Stimulated activated CD4-positive, alpha-beta T cell treated with anti-CD3 and anti-CD28 coated beads, Interleukin-1b, Interleukin-23, amount 100 ng/mL, for 48 hours (primary cell): ENCODE measurements at places on chromosomes 5 and 9.

- DNase-seq, result no peak
Measured at GRCh38 chr9:127977009-127977883, 3.5 kb downstream of the EEIG1 start.

DNA sequence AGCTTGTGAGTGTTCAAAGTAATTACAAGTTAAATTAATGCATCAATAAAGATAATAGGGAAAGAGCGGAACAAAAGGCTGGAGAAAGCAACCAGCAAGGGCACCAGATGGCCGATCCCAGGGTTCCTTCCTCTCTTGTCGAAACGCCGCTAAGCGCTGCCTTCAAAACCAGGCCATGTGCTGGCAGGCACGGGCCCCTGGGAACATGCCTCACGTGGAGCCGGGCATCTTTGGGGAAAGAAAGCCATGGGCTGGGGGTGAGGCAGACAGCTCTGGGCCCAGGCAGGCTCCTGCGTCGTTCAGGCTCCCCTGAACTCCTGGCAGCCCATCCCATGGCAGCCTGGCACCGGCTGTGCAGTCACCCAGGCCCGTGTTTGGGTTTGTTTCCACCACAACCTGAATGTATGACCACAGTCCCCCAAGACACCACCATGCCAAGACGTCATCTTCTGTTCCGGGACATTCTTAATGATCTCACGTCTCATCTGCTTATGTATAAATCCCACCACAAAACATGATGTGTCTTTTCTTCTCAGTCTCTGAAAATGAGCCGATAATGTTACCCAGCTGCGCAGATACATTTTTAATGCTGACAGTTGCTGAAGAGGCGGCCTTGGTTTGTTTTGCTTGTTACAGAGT, 110.4 kb upstream of the SARDH start:
- no peak for DNase-seq

DNA sequence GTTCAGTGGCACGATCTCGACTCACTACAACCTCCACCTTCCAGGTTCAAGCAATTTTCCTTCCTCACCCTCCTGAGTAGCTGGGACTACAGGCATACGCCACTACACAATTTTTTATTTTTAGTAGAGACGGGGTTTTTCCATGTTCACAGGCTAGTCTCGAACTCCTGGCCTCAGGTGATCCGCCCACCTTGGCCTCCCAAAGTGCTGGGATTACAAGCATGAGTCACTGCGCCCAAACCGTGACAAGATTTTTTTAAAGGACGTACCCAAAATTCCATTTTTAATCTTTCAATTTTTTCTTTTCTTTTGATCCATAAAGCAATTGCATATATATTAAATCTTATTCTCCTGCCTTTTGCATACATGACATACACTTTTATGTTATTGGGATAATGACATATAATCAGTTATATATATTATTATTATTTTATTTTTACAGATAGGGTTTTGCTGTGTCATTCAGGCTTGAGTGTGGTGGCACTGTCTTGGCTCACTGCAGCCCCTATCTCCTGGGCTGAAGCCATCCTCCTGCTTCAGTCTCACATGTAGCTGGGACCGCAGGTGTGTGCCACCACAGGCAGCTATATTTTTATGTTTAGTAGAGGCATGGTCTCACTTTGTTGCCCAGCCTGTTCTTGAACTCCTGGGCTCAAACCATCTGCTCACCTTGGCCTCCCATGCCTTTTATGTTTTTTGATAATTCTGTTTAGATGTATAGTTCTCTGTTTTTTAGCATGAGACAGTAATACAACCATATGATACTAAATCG, 71.9 kb downstream of the RAB24 start:
- DNase-seq, result no peak

GRCh38 chr5:81779916-81780266, 29.0 kb upstream of the SSBP2 start:
- DNase-seq, result no peak

- no peak for DNase-seq
Measured at GRCh38 chr5:143554918-143555477, 151.5 kb upstream of the NR3C1 start.

DNA sequence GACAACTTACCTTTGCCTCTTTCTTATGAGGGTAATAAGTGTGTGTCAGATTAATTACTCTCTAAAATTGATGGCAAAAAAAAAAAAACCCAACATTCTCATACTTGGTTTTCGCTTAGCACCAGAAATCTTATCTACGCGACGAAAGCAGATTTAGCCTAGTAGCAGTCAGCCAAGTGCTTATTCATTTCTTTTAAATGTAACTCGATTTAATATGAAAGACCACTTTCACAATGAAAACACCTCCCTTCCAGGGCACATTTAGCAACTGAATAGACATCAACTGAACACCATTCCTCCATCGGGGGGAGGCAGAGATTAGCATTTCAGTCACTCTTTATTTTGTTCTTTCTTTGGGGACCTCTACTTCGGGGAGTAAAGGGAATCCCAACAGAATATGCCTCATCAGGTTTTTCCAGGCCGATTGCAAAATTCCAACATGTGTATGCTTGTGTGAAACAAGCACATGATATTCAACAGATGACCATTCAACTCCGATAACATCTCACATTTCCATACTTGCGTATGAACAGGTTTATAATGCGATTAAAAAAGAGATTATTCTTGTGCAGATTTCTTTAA, 124.1 kb upstream of the RETREG1 start:
- DNase-seq, result no peak

DNA sequence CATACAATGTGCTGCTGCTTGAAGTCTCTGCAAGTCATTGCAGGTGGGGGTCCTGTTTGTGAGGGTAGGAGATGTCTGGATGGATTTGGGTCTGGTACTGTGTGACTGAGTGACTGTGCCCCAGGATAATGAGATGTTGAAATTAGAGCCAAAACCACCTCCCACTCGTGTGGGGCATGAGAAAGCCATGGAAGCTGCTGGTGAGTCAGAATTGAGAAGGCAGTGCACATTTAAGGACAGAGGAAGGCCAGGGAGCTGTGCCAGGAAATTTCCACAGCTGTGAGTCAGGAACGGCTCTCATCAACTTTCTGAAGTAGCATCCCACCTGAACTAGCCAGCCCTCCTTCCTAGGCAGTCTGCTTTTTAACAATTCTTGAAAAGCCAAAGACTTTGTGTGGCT, 229.8 kb downstream of the DRD1 start:
- no peak for DNase-seq

DNA sequence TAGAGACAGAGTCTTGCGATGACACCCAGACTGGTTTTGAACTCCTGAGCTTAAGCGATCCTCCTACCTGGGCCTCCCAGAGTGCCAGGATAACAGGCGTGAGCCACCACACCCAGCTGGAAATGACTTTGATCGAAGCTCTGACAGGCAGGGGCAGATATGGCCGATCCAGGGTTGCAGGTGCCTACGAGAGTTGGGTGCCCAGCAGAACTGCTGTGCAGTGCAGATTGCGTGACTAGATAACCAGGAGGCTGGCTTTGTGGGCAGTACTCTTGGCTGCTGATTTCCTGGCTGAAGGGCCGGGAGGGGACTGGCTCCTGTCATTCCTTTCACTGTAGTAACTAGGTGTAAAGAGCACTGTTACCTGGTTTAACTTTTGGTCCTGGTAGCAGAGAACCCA, 11.8 kb downstream of the TBC1D13 start:
- DNase-seq, result no peak

DNA sequence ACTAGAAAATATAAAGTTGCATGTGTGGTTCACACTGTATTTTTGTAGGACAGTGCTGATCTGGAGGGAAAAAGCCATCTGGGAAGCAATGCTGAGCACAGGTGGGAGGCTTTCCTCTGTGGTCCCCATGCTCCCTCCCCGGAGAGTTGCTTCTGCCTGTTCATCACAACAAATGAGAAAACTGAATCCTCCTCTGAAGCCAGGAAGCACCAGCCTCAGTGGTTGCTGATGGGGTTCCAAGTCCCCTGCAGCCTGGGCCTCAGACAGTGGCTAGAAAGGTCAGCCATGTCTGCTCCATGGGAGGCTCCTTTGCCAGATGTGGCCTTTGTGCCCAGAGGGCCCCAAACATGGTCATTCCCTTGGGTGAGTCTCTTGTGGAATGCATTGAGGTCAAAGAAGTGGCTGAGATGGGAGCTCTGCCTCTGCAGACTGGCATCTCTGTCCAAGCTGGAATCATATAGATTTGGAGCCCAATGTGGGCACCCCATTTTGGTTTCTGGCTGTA, 77.6 kb downstream of the C5orf15 start:
- DNase-seq, result no peak

DNA sequence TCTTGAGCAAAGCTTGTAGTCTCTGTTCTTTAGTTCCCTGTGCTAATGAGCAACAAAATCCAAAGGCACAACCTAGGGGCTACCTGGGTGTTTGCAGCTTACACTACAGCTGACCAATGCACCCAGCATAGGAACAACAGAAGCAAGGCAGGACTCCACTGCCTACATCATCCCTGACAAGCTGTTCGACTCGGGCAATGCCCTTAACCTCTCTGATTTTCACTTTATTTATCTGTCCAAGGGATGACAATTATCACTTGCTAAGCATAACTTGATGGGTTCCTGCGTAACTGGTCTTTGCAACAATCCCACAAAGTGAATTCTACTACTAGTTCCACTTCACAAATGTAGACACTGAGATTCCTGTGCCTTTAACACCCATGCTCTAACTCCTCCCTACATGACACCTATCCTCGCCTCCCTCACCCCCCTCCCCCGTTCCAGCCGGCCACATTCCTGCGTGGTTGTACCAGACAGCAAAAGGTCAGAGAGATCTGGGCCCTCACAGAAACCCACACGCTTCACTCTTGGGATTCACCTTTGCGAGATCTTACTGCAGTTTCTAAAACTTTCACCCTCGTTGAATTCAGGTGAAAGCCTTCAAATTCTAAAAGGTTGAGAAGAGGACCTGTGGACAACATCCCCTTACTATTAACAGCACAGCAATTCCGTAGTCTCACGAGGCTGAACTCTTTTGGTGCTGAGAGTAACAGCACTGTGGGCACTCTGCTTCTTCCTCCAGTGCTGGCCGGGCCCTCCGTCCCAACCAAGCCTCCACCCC, 995 bp downstream of the IPPK start:
- DNase-seq, result peak; percentile 32

DNA sequence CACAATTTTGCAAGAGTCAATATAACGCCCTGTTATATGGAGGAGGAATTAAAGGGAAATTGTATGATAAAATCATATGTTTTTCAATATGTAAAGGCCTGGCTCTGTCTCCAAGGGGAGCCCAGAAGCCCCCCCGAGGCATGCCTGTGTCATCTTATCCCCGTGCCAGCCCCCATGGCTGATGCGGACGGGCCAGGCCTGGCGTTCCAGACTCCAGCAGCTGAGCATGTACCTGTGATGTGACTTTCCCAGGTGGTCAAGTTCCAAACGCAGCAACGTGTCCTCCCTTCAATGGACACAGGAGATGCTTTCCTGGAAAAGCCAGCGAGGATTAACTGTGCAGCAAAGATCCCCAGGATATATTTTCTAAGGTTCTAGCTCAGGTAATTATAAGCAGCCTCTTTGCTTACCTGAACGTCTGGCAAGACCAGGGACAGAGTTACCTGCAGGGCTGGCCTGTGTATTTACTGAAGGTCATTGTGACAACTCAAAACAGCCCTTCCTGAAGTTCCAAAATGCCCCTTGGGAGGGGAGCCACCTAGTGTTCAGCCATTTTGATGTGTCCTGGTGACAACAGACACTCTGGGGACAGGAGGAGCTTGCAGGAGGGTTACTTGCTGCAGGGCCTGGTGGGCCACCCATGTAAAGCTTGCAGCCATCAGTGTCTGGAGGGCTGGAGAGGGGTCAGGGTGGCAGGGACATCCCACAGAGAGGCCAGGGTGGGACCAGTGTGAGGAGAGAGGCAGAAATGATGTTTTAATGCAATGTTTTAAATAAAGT, 53.3 kb upstream of the RNU6ATAC start:
- no peak for DNase-seq

DNA sequence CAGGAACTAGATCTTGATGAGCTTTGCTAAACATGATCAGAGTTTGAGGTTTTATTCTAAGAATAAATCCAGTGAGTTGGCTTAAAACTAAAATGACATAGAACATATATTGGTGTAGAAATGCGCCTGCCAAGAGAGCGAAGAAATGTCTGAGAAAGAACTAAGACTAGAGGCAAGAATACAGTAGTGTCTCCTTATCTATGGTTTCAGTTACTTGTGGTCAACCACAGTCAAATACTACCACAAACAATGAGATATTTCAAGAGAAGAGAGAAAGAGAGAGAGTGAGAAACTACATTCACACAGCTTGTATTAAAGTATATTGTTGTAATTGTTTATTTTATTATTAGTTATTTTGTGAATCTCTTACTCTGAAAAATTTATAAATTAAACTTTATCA, 254.4 kb upstream of the CDH10 start:
- DNase-seq, result no peak

DNA sequence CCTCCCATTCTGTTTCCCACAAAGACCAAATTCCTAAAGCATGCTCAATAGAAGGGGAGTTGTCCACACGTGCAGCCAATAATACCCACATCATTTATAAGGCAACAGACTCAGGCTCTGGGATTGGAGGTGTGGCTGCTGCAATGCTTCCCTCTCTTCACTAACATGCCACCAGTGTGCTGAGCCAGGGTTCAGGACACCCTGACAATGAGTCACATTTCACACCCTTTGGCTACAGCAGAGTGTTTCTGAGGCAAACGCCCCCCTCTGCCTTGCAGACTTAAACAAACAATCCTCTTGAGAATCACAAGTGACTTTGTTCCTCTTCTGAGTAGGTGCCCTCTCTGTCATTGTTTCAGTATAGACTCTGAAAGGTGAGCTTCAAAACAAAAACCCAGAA, 189.3 kb upstream of the TLE4 start:
- DNase-seq, result peak; percentile 2

- DNase-seq, result no peak
Measured at GRCh38 chr5:145922059-145922458, 14.3 kb upstream of the SH3RF2 start.

DNA sequence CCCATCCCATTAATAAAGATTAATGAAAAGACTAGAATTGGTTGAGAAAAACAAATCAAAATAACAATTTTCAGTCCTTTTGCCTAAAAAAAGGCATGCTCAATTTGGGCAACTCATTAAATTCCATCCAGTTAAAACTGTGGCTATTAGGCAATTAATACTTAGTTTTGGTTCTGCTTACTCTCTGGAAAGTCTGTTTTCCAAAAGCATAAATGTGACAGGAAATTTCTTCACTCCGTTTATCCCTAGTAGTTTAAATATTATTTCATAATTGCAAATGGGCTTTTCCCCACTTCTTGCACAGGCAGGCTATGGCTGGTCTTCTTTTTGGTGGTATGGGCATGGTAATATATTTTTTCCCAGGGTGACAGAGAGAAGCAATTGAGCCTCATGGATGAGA, 373.3 kb upstream of the KLF4 start:
- no peak for DNase-seq

GRCh38 chr5:74953937-74954720, 87.9 kb upstream of the FAM169A start:
- DNase-seq, result no peak

GRCh38 chr5:176342766-176343458, 18.7 kb downstream of the KIAA1191 start:
- no peak for DNase-seq

GRCh38 chr5:95940758-95941682, 20.6 kb downstream of the ELL2 start:
- no peak for DNase-seq
